ENCODE measurements at places on chromosomes 7 and 10.

DNA sequence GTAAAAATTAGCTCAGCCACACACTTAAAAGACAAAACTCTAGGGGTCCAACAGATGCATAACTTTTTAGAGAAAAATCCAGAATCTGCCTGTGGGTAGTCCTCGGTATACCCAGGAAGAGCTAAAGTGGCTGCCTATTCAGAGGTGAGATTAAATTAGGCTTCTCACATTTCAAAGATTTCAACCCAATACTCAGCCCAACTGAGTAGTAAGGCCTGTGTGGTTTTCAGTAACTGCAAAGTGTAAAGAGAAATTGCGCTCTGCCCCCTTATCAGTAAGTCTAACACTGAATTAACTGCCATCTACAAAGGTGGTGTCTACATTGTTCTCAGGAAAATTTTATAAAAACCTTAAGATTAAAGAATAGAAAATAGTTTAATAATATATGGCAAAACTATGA lies 88.2 kb downstream of the ELMO1 start:
- no peak for DNase-seq

GRCh38 chr10:62243647-62243997 lies 25.0 kb downstream of the RTKN2 start:
- no peak for DNase-seq

DNA sequence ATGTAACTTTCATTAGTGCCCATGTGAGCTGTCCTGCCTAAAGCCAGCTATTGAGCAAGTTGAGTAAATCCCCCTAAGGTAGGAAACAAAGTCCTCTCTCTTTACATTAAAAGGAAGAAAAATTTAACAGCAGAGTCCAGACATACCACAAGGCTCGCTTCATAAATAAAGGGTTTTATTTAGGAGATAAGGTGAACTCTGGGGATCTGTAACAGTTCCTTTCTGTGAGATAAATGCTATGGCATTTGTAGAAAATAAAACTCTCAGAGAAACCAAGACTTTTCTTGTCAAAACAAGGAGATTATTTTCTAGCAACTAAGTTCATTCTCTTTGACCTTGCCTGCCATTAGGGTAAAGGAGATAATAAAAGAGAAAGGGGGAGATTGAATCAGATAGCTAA lies 32.3 kb upstream of the LYZL1 start:
- DNase-seq, result no peak

DNA sequence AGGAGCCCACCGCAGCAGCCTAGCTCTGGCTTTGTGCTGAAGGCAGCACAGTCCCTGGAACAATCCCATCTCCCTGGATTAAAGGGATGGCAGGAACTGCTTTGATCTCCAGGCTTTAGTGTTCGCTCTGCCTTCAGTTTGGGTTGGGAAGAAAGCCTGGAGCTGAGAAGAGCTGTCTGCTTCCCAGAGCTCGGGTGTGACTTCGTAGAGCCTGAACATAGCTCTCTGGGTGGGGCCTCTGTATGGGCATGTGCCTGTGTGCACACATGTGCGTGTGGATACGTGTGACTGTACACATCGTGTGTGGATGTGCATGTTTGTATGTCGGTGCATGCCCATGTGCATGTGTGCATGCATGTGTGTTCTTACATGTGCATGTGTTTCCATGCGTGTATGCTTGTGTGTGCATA lies 8.7 kb downstream of the ADCY1 start:
- DNase-seq, result no peak

DNA sequence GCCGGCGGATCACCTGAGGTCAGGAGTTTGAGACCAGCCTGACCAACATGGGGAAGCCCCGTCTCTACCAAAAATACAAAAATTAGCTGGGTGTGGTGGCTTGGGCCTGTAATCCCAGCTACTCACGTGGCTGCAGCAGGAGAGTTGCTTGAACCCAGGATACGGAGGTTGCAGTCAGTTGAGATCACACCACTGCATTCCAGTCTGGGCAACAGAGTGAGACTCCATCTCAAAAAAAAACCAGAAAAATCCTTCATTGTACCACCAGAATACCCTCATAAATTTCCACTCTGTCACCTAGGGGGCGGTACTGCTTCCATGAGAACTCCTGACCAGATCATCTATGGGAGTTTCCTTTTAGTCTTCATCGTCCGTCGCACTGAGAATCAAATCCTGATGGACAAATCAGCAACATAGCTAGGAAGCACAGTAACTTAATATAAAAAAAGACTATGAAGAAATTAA lies 225.8 kb upstream of the KLF14 start:
- DNase-seq, result no peak

DNA sequence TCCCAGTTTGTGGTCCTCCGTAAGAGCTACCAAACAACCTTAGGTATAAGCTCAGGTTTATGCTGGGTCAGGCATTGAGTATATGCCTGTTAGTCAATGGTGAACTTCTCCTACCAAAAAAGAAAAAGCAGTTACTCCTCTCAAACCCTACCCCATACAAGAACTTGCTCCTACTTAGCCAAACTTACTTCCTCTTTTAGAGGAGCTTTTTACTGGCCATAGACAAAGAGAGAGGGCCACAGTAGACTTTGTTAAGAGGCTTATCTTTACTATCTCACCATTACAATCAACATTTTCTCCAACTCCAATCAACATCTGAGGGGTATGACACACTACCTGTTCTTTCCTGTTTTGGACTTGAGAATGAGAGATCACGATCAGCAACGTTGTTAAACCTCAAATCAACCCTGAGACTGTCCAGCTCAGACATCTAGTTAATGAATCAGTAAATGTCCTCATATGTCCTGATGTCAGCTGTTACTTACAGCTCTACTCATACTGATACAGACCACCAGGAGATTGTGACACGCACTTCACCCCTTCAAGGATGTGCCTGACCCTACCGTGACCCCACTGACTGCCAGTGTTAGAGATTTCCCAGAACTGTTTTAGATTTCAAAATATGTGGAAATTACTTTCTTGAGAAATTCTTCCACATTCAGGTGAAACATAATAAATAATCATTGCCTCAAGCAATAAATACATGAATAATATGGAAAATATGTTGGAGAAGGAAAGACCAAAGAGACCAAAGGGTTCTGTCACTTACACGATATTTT lies 18.4 kb upstream of the CCDC71L start:
- no peak for DNase-seq

GRCh38 chr7:16930946-16931345 lies 49.2 kb upstream of the AGR3 start:
- no peak for DNase-seq

Measured in gastrocnemius medialis (tissue), 4 donors.